EL (cell line): ENCODE measurements at places on chromosomes 6 and 20.

DNA sequence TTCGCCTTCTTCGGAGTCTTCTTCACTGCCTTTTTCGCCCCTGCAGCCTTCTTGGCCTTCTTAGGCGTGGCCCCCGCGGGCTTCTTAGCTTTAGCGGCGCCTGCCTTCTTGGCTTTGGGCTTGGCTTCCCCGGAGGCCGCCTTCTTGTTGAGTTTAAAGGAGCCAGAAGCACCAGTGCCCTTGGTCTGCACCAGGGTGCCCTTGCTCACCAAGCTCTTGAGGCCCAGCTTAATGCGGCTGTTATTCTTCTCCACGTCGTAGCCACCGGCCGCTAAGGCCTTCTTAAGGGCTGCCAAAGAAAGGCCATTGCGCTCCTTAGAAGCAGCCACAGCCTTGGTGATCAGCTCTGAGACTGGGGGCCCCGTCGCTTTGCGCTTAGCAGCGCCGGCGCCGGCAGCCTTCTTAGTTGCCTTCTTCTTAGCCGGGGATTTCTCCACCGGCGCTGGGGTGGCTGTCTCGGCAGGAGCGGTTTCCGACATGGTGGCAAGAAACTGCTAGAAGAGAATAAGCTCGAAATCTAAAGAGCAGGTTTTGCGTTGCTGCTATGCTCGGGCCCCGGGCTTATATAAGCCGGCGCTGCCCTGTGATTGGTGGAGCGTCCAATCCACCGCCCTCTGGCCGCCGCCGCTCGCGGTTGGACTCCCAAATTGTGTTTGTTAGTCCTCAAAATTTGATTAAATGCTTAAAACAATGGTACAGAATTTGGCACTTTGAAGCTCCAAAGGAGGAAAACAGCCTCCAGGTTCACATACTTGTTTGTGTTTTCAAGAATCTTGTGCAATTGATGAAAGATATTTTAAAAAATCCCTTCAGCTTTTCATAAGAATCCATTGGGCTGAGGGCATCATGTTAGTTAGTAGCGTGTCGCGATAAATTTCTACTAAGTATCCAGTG lies 44.9 kb downstream of the OR2B2 start:
- DNase-seq = peak; percentile 92

DNA sequence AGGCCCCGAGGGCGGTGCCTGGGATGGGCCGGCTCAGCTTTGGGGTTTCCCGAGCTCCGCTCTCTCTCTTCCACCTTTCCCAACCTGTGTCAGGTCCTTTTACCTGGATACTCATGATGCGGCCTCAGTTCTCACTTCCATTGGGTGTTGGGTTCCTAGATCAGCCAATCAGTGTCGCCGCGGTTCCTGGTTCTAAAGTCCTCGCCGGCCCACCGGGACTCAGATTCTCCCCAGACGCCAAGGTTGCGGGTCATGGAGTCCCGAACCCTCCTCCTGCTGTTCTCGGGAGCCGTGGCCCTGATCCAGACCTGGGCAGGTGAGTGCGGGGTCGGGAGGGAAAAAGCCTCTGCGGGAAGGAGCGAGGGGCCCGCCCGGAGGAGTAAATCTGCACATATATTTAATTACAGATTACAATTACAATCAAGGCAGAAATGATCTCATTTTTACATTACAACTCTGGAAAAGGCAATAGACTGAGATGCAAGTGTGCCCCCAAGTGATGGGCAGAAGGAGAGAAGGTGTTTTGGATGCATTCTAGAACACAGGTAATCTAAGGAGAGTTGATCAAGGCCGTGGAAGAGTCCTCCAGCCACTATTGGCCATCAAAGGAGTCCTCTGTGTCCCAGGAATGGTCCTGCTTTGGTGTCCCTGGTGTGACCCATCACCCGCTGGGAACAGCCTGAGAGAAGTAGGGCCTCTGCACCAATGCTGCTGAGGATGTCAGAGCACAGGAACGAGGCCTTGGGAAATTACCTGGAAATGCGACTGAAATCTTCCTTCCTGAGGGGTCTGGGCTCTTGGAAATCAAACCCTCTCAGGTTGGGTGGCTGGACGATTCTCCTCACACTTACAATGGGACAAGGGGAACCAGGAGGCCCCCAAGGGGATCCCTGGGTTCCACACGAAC lies 34.7 kb upstream of the MICB start:
- peak; percentile 68 for DNase-seq

DNA sequence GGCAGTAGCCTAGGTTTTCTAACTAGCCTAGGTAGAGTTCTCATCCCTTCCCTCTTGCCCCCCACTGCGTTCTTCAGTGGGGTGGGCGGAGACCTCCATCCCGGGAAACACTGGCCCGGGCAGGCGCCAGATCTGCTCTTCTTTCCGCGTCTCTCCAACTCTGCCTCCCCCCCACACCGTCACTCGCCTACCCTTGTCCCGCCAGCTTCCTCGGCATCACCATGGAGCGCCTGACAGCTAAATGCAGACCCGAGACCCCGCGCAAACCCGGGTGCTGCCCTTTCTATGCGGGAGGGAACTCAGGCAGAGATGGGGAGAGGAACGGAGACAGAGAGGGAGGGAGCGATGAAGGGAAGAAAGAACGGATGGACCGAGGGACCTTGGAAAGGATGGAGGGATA lies 1494.8 kb upstream of the DEFB115 start:
- DNase-seq = no peak

- no peak for DNase-seq
Observed at GRCh38 chr6:136548582-136549299, 1.5 kb downstream of the MAP7 start.

DNA sequence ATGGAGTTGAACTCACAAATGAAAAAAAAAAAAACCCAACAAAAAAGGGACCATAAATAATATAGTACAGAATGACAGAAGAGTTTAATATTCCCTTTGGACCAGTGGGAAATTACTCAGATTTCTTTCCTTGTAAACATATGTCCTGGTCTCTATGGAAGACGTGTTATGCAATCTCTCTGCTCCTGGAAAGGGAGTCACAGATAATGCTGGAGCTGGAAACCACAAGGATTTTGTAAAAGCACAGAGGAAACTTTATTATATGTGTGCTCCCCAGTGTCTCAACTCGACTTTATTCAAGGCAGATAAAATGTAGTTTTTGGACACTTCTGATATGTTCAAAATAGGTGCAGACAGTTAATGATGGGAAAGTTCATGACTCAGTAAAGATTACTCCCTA lies 88.1 kb upstream of the ZFP64 start:
- DNase-seq = no peak
